Ecto neural progenitor cell (in vitro differentiated cells): ENCODE measurements at places on chromosomes 3 and 15.

GRCh38 chr3:150278195-150278594 is 129.9 kb upstream of the TSC22D2 start:
- DNase-seq, result no peak

GRCh38 chr3:186849374-186849975 is 7.0 kb downstream of the ADIPOQ start:
- no peak for DNase-seq

DNA sequence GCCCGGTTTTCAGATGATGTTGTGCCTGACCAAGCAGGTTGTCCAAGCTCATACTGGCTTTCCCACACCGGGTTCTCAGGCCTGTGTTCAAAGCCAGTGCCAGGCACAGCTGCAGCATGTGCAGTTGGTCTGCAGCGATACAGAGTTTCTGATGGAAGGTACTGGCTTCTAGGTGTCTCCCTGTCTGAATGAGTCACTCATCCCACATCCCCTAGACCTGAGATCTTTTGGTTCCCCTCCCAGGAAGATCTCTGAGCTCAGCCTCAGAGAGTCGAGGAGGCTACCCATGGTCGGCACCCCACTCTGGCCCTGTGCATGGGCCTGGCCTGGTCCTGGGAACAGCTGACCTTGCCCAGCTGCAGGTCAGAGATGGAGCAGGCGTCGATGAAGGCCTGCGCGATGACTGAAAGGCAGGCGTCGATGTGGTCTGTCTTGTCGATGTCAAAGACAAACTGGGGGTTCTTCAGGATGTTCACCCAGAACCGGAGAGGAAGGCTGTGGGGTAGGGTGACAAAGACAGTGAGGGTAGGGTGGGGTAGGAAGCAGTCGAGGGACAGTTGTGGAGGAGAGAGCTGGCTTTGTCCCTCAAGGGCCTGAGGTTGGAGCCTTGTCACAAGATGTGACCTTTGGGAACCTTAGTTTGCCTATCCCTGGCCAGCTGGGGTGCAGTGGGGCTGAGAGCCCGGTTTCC is 15.3 kb downstream of the H1-8 start:
- DNase-seq, result no peak

DNA sequence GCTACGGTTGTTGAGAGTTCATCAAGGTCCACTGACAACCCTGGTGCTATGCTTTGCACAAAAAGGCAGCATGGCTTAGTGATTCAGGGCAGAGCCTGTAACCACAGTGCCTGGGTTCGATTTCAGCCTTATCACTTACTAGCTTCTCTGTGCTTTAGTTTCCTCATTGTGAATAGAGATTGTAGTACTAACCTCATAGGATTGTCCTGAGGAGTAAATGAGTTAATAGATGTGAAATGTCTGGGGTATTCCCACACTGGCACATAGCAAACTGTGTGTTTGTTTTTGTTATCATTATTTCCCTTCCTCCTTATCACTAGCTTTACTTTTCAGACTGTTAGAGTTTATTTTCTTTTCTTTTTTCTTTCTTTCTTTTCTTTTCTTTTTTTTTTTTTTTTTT is 16.3 kb downstream of the CRTAP start:
- peak; percentile 17 for DNase-seq

DNA sequence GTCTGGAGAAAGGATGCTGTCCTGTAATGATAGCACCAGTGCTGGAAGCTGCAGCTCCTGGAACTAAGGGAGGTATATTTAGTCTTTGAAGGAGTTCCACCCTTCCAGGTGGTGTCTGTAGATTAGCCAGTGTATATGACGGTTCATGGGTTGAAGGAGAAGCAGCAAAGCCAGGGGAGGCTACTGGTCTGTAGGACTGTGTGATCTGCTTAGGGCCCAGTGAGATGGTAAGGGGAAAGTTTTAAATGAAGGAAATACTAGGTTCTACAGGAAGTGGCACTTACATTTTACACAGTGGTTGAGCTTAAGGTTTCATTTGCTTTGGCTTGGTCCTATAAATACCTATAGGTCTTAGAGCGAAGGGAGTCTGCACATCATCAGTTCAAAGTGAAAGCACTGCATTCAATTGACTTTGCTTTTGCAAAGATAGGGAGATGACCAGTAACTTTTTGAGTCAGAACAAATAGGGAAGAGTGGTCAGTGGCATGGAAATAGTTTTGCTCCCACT is 5.6 kb downstream of the SLC25A38 start:
- DNase-seq, result no peak

DNA sequence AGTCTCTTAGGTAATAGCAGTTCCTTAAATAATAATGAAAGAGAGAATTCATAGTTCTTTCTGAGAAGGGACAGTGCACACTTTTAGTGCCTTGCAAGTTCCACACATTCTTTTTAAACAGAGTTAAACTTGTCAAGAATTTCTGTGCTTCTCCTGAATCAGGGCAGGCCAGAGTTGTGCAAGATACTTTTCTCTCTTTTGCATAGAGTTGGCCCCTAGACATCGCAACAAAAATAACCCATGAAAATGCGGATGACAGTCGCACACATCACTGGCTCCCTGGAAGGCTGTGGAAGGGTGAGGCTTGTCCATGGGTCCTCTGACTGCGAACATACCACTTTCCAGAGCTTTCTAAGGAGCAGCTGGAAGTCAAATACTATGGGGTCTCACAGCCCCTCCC is 40.1 kb downstream of the FBLN2 start:
- DNase-seq, result no peak

DNA sequence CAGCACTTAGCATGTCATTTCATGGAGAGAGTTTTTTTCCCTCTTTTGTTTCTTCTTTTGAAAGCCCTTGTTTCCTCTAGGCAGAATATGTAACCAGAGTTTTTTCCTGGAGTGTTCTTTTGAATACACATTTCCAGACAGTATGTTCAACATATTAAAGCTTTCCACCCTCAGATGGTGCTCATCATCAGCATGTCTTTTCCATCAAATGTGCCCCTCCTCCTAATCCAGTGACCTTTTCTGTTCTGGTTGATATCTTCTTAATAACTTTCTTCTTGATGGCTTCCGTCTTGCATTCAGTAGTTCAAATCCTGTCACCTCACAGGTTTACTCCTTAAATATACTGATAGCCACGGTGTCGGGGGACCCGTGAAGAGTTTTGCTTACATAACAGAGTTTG is 78.6 kb downstream of the FNDC3B start:
- DNase-seq, result no peak

DNA sequence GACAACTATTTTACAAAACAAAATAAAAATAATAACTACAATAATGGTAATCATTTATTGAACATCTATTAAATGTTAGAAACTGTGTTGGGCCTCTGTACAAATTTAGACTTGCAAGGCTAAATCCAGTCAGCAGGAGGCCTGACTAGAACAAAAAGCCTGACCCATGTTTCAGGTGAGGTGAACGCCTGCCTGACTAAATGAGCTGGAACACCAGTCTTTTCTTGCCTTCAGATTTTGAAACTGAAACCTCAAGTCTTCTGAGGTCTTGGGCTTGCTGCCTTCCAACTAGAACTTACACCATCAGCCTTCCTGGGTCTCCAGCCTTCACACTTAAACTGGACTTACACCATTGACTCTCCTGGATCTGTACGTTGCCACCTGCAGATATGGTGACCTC is 706.9 kb downstream of the TBL1XR1 start:
- no peak for DNase-seq

DNA sequence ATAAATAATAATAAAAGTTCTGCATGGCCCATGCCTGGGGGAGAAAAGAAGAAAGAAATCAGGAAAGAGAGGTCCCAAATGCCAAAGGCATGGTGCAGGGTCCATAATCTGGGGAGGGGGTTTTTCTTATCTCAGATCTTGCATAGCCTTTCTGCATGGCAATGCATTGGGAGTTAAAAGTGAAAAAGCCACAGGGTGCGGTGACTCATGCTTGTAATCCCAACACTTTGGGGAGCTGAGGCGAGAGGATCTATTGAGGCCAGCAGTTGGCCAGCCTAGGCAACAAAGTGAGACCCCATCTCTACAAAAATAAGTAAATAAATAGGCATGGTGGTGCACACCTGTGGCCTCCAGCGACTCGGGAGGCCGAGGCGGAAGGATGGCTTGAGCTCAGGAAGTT is 76.8 kb upstream of the GATA2 start:
- no peak for DNase-seq

GRCh38 chr15:67660446-67660845 is 117.9 kb downstream of the MAP2K5 start:
- no peak for DNase-seq

DNA sequence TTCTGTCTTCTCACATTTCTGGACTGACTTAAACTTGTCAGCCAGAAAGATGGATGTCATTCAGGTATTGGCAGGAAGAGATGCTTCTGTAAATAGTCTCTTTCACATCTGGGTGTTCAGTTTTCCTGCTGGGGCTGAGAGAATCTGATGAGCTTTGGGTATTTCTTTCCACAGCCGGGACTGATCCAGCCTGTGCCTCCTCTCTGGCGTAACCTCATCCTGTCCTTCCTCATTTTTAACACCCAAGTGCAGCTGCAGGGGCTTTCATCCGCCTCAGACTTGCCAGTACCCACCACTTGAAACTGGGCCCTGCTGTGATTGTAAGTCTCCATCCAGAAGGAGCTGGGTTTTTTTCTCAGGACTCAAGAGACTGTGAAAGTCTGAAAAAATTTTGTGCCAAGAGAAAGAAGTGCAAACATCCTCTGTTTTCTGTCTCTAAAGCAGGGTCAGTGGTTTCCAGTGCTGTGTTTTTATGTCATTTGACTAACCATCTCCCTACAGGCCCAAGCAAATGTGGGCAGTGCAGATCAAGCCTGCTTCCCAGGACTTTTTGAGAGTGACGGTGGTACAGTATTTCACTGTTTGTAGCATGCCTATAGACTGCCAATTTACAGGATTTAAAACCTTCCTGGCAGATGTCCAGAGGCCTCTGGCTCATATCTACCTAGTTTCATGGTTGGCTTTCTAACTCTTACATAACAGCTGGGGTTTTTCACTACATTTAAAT is 342.7 kb downstream of the PTPRG start:
- DNase-seq, result no peak

GRCh38 chr3:18194431-18194830 is 230.7 kb downstream of the SATB1 start:
- no peak for DNase-seq

DNA sequence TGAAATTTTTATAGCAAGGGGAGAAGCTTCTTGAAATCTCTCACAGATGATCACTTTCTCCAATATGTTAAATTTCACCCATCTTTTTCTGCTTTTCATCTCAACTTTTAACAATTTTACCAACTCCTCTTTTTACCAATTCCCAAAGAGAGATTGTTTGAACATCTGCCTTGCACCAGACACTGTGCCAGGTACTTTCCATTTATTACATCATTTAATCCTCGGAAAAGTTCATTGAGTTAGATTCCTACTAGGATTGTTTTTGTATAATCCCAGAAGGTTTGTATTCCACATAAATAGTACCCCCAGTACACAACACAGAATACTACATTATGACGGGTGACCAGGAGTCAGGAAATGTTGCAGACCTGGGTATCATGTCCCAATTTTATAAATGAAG is 74.1 kb downstream of the ATP8B4 start:
- no peak for DNase-seq

DNA sequence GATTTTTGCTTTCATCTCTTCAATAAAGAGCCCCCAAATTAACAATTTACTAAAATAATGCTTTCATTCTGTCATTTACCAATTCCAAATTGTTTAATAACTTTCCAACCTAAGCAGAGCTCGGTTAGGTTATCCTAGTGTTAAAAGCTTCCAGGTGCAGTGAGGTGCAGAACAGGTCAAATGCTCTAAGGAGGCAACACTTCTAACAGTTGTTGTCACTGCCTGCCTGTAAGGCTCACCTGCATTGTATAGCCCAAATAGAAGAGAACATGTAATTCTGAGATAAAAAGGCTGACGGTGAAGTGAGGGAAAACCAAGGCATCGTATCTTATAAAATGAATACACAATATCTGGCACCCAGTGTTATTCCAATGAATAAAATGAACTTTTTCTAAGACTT is 9.1 kb downstream of the ZNF280D start:
- DNase-seq, result no peak

- no peak for DNase-seq
These were observed 155.3 kb downstream of the TBL1XR1 start for GRCh38 chr3:177041730-177042551.

DNA sequence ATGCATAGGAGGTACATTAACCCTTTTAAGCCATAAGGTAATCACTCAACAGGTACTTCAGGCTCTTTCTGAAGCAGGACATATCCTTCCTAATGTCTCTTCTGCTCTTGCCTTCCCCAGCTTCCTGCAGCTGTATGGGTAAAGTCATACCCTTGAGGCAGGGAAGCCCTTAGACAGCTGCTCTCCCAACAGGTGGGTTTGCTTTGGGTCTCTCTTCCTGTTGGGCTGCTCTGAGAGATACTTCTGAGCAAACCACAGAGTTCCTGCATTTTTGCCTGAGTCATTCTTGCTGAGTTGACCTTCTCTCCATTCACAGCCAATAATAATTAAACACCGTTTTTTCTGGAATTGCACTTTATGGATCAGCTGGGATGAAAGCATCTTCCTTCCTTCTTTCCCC is 2.0 kb upstream of the TRAT1 start:
- no peak for DNase-seq

DNA sequence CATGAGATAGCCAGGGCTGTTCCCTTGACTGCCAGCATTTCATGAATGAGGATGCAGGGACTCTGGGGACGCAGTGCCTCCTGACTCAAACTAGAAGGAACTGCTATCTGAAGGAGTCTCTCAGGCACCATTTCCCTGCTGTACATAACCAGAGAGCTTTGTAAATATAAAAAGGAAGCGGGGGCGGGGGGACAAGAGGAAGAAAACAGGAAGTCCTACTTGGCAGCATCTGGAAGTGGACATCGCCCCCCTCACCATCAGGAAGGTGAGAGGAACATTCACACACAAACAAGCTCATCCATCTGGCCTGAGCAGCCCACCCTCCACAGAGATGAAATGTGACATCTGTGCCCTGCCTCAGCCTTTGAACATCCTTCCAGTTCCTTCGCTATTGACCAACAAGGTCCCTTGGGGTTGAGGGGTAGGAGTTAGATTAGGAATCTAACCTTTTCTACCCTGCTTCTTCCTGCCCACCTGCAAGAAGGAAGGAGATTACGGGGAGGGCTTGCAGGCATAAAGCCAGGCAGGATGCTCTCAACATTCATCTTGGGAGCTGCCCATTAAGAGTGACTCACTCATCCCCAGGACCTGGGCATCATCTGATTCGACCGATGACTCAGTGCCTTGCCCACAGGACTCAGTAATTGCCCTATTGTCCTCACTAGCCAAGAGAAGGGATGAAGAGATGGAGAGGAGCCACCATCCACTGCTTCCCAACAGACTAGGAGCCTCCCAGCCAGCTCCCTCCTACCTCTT is 31.9 kb downstream of the SH3BP5 start:
- no peak for DNase-seq

- no peak for DNase-seq
These were observed 383.0 kb downstream of the NTRK3 start for GRCh38 chr15:87873516-87873915.

DNA sequence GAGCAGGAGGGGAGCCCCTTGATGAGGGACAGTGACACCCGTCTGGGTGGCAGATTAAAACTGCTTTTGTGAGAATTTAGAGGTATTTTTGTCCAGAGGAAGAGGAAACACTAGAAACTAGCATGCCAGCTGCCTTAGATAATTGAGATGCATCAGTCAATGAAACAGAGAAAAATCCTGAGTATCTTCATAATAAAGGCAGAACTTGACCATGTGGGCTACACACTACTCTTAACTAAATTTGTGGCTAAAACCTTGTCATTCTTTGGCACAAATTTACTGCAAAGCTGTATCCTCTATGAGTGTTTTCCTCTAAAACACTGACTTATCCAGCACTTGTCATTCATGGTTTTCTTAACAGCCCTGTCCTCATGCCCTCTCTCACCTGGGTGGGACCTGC is 259.7 kb upstream of the TPM1 start:
- no peak for DNase-seq
